D341Med (cell line): ENCODE measurements at places on chromosomes 3 and 15.

DNA sequence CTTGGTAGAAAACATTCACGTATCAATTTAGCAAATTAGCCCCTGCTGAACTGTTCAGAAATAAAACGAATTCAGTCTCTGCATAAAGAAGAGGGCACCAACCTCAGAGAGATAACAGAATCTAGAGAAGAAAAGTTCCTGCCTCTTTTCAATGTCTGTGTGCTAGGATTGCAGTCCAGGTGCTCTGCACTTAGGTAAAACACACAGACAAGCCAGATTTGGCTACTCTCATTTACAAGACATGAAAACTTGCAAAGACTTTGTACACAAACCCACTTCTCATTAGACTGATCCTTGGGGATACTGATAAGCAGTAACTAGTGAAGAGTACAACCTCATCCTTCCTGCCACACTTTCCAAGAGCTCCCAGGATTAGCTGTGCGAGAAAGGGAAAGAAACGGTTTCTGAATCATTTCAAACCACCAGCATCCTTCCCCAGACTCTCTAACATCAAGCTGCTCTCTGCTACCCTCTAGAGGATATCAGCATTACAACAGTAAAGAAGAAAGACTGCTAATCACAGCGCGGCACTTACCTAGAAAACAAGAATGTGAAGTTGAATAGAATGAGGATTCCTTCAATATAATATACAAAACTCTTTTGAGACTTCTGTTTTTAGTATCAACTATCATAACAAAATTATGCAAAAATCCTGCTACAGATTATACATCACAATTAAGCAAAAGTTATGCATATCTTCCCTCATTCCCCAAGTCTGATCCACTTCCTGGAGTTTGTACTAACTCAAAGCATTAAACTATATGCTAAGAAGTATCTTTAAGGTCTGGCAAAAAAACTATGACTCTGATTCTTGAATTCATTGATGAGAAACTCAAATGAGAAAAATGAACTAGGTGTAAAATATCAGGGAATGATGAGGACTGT is 306.4 kb downstream of the MAGI1 start:
- peak; percentile 69 for DNase-seq

DNA sequence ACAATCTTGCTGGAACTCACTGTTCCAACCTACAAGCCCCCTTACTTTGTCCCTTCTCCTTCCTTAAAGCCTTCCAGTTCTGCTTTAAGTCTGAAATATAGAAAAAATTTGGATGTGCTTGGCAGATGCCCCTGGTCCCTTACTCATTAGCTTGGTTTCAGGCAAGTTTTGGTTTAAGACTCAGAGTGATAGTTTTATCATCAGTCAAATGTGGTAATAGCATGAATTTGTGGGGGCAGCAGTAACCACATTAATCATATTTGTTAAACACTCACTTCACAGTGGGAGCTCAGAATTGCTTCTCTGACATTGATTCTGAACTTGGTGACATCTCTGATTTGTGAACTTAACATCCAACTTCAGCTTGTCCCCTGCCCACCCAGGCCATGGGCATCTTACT is 58.3 kb upstream of the ALDH1A3 start:
- DNase-seq, result no peak

DNA sequence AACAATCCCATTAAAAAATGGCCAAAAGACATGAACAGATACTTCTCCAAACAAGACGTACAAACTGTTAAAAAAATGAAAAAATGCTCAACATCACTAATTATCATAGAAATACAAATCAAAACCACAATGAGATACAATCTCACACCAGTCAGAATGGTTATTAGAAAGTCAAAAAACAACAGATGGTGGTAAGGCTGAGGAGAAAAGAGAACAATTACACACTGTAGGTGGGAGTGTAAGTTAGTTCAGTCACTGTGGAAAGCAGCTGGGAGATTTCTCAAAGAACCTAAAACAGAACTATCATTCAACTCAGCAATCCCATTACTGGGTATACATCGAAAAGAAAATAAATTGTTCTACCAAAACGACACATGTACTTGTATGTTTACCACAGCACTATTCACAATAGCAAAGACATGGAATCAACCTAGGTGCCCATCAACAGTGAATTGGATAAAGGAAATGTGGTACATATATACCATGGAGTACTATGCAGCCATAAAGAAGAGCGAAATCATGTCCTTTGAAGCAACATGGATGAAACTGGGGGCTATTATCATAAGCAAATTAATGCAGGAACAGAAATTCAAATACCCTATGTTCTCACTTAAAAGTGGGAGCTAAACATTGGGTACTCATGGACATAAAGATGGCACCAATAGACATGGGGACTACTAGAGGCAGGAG is 51.5 kb downstream of the MYO1E start:
- DNase-seq, result no peak

- no peak for DNase-seq
Observed at GRCh38 chr3:157336252-157337009, 100.2 kb upstream of the PTX3 start.

DNA sequence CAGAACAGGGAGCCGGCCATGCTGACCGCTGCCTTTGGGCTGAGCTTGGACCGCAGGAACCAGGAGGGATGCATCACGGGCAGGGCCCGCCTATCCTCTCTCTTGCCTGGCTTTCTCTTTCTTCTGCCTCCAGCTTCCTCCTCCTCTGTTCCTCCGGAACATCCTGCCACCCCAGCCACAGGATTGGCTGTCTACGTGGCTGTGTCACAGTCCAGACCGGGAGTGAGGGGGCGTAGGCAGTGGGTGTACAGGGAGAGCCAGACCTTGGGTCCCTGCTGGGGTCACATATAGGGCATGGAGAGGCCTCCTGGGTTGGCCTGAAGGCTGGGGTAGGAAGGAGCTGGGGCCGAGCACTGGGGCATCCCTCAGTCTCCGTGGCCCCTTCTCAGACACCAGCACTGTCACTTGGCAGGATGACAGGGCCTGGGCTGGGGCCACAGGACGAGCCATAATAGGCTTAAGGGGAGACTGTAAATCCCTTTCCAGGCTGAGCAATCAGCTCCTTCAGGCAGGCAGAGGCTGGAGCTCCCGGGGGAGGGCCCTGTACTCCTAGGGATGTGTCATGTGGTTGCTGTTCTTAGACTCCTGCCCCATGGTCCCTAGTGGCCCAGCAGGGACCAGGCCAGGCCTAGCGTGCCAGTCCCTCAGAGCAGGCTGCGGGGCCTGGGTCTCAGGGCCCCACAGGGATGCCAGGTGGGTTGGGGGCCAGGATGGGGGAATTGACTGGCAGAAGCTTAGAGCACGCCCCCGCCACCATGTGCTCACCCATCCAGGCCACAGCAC is 25.4 kb downstream of the LINGO1 start:
- peak; percentile 95 for DNase-seq

- no peak for DNase-seq
Observed at GRCh38 chr15:35921046-35921445, 375.1 kb upstream of the DPH6 start.

DNA sequence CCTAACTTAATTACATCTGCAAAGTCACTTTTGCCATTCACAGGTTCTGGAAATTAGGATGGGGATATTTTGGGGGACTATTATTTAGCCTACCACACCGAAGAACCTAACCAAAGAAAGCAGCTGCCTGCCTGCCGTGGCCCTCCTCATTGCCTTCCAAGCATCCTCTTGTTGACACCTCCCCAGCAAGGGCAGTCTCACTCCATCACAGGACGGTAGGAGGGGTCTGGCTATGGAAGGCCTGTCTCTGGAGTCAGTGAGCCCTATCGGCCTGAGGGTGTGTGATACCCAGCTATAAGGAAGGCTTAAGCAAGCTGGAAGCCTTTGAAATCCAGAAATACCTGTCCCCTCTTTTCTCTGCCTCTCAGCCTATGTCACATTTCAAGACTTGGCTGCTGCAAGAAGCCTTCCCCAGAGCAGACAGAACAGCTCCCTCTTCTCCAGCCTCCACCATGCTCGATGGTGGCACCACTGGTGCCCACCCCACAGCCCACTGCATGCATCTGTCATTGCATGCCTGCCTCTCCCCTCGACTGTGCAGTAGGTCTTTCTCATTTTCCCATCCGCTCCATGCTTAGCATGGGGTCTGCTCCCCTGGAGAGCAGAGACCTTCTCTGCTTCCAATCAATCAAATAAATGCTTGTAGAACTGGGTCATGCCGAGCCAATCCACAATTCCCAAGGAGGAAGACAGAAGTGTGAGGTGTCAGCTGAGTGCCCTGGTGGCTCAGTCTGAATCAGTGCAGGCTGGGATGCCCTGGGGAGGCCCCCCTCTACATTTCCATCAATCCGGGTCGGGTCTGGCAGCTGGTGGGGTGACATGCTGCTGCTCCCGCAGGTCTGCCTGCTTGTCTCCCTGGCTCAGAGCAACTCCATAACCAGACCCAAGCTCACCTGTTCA is 23.9 kb upstream of the LOXL1 start:
- DNase-seq, result no peak

DNA sequence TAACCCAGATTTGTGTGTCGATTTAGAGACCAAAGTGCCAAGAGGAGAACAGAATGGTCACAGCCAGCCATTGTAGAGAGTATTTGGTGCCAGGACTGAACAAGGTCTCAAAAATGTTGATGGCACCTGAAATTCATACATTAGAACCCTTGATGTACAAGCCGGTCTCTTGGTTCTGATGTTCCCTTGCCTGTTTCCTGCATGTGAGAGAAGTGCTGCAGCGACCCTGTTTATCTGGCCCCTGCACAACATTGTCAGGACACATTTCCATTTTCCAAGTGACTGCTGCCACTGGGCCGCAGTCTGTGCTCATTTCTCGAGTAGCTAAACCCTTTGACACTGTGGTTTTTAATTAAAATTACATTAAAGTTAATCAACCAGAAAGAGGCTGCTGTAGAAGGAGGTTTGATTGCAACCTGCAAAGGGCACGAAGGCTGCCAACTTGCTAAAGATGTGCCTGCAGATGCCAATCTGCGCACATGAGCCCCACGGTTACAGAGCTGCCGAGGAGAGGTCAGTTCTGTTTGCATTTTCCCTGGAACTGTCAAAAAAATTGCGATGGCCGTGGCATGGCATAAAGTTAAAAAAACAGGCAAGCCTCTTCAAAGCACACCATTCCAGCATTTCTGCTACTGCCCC is 136.4 kb upstream of the CMC1 start:
- no peak for DNase-seq

- DNase-seq, result no peak
Observed at GRCh38 chr3:13782501-13782900, 97.4 kb downstream of the WNT7A start.

DNA sequence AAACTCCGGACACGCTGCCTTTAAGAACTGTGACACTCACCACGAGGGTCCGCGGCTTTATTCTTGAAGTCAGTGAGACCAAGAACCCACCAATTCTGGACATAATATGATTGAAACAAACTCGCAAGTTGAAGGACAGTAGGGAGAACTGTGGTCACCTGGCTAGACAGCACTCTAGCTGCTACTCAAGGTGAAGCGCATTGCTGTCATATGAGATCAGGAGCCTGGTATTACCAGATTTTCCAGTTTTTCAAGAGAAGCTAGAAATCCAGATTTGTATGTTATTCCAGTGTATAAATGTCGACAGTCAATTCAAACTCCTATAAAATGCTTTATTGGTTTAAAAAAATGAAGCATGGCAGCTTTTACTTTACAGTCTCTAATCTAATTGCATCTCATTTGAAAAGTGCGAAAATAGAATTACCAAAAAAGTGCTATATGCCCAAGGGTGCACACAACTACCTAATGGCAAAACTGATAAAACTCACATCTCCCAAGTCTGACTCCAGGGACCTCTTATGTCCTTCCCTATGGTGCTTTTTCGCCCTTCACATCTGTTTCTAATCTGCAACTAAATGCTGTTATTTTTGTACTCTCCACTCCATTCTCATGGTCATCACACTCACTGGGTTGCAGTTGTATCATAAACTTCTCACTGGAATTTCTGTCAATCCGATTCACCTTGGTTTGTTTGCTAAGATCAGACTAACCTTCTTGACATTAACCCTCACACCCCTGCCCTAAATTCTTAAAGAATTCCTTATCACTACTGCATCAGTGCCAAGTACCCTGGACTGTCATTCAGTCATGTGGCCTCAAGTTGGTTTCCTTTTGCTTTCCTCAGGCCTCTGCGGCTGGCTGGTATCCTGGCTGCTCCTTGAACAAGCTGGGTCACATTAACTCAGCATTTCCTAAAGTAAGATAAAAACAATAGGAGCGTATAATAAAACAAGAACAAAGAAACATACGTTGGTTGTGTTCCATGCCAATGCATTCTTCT is 31.5 kb upstream of the ARHGEF26 start:
- DNase-seq, result no peak

DNA sequence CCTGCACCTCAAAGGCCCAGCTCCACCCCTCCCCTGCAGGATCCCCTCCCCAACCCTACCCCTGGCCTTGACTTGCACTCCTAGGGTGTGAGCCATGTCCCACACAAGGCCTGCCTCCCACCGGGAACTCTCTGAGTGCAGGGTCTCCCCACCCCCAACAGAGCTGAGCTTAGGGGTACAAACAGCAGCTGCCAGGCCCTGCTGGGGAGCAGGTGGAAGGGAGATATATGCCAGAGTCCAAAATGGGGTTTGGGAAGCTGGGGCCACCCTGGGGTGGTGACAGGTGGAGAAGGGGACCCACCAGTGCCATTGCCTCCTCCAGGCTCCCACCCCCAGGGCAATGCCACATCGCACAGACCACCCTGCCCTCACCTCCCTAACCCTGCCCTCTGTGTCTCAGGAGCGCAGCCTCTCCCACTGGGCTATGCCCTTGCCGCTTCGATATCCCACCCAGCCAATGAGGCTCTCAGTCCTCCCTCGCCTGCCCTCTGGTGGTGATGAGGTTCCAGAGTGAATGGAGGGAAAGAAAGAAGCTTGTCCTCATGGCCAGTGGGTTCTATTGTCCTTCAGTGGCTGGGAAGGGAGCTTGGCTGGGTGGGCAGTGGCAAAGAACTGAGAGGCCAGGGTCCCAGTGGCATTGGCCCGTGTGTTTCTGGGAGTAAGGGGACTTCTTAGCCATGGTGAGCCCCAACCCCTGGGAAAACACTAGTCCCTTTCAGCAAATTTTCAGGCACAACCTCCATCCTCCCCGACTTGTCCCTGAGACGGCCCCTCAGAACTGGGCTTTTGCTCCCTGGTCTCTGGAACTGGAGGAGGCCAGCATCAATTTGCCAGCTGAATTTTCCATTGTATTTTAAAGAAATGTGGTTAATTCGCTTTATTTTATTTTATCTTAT is 46.8 kb downstream of the CYP11A1 start:
- peak; percentile 84 for DNase-seq

DNA sequence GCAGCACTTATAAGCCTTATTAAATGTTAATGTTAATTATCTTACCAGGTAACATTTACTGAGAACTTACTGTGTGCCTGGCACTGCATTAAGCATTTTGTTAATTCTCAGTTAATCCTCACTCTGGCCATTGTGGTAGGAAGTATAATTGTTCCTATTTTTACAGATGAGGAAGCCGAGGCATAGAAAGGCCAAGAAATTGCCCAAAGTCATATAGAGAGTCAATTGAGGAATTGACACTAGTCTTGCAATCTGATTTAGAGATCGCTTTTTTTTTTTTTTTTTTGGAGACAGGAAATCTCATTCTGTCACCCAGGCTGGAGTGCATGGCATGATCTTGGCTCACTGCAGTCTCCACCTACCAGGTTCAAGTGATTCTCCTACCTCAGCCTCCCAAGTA is 132.6 kb upstream of the PROK2 start:
- no peak for DNase-seq

GRCh38 chr15:55394694-55395093 is 13.5 kb downstream of the CCPG1 start:
- DNase-seq, result no peak
